ENCODE measurements at places on chromosomes 1 and 21.

DNA sequence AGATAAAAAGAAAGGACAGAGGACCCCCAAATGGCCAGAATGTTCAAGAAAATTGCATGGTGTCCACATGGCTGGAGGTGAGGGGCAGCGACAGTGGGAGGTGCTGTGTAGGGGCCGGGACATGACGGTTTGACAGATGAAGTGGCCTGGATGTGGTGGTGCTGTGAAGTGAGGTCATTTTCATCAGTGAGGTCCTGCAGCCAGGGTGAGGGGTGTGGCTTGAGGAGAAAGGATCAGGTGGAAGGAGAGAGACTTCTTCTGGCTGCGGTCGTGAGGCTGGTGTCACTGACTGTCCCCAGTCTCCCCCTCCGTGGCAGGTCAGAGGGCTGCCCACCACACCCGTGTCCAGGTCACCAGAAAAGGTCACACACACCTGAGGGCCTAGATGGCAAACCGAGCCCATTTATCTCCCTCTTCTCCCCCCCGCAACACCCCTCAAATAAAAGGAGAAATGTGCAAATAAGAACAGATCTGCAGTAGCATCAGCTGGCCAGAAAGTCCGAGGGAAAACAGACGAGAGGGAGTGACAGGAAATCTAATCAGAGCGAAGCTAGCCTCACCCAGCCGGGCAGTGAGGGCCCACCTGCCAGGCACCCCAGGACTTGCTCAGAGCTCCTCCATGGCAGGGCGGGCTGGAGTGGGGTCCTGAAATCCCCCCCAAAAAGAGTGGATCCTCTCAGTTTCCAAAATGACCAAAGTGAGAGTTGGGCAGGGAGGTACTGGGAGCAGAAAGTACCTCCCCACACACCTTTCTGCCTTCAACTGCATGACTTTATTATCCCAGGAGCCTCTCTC, 148.5 kb upstream of the EDN2 start:
- no peak for DNase-seq

- no peak for DNase-seq
These were observed 36.1 kb downstream of the BRINP2 start for GRCh38 chr1:177206831-177207355.

DNA sequence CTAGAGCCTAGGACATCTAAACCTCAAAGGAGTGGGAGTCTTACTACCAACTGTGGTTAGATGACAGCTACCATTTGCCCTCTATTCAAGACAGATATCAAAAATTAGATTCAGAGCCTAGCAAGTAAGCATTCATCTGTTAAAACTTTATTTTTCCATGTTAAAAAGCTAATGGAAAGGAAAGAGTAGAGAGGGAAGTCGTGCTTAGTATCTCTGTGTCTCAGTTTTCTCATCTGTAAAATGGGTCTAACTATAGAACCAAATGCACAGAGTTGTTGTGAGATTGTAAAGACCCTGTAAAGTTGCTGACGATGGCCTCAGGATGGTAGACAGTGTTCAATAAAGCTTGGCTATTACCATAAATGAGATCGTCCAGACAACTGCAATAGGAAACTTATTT, 428.5 kb upstream of the RUNX1 start:
- no peak for DNase-seq

GRCh38 chr1:3785456-3786157, 10.7 kb downstream of the LRRC47 start:
- DNase-seq, result no peak

GRCh38 chr1:204680461-204680860, 5.1 kb downstream of the LRRN2 start:
- DNase-seq, result no peak

- peak; percentile 59 for DNase-seq
These were observed 36.8 kb downstream of the RAP1A start for GRCh38 chr1:111656086-111657017.

Data from astrocyte of the spinal cord (primary cell).